Urothelium cell line (cell line): ENCODE measurements at places on chromosomes 5 and 9.
A peak's percentile ranks its signal among the peaks of the same experiment; 100 is the strongest.

GRCh38 chr9:96222132-96222531, 79.8 kb downstream of the HSD17B3 start:
- DNase-seq, result peak; percentile 33

DNA sequence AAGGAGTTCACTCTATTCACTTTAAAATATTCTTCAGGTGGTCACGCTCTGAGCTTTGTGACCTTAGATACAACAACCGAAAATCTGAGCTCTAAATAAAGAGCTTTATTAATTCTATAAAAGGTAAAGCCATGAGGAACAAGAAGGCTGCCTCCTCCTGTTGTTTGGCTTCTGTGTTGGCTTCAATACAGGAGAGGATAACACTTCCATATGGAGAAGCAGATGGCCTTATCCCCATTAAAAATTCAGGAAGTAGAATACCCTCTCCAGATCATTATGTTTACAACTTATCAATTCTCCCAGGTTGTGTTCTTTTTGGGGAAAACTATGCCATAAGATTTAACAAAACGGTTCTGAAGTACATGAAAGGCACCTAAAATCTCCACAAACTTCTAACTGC, 128.4 kb downstream of the TTC39B start:
- no peak for DNase-seq

- no peak for DNase-seq
Observed at GRCh38 chr5:29568028-29568427, 1625.5 kb upstream of the CDH6 start.

DNA sequence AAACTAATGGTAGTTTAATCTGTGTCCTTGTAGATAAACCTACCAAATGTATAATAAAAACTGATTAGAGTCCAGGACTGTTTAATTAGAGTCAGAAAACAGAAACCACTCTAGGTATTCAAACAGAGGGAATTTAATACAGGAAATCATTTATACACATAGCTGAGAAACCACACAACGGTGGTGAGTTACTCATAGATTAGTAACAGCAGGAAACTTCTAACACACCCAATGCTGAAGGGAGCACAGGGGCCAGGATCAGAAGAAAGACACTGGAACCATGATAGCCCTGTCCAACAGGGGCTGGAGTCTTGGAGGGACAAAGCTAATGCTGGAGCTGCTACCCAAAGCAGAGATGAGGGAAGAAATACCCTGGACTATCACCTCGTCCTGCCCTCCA, 321.0 kb downstream of the ACTL7B start:
- DNase-seq, result peak; percentile 73

- DNase-seq, result no peak
Observed at GRCh38 chr5:143231416-143231815, 172.1 kb downstream of the NR3C1 start.

DNA sequence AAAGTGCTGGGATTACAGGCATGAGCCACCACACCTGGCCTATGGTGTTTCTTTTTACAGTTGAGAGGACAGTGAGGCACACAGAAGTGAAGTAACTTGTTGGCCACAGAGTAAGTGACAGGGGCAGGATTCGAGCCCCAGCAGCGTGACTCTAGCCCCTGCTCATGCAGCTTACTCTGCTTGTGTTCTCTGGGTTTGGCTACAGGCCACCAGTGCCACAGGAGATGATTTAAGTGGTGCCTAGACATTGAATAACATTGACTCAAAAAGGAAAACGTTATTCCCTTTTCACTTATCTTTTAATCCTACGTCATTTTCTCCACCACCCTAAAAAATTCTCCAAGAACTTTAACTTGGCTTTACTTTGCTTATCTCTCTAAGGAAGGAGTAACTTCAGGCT, 61.4 kb downstream of the SNX24 start:
- no peak for DNase-seq

- DNase-seq, result peak; percentile 56
Observed at GRCh38 chr5:16456103-16456832, 9.3 kb downstream of the ZNF622 start.

DNA sequence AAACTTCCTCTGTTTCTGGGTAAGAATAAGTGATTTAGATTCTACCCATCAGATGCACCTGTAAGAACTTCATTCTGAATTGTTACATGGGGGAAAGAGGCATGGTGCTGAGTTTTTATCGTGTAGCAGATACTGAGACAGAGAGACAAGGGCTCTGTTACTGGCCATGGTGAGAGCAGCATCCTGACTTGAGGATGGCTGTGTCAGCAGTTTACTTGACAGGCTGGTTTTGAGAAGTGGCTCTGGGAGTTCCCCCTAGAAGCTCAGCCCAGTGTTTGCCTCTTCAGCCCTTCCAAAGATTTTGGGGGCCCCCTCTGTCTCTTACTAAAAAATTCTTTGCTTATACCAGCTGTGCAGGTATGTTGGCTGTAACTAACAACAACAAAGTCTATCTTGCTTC, 510.5 kb downstream of the LRRC70 start:
- no peak for DNase-seq

GRCh38 chr9:131097126-131097947, 1.0 kb downstream of the AIF1L start:
- DNase-seq, result no peak

GRCh38 chr9:14479163-14479560, 165.2 kb upstream of the NFIB start:
- no peak for DNase-seq

DNA sequence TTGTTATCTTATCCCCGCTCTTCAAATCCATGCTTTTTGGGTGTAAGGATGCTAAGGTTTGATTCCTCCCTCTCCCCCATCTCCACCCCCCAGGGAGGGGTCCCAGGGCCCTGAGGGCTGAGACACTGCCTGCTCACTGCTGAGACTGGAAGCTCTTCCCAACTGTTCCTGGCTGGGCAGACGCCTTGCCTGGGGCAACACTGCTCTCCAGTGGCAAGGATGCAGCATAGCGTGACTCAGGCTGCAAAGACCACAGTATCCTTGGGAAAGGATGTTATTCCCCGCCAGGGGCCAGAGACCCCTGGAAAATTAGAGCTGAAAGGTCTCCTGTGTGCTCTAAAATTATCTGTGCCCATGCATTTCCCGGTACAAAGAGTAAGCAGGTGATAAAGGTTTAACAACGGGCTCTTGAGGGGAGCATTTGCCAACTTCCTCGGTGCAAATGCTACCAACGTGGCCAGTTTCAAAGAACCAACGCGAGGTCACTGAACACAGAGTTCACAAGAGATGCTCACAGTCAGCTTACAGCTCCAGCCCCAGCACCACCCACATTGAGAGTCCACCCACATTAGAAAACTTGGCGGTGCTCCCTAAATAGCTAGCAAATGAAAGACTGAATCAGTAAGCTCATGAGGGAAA, 271.9 kb downstream of the NSG2 start:
- DNase-seq, result peak; percentile 79

GRCh38 chr5:112604732-112605630, 132.7 kb upstream of the APC start:
- no peak for DNase-seq

DNA sequence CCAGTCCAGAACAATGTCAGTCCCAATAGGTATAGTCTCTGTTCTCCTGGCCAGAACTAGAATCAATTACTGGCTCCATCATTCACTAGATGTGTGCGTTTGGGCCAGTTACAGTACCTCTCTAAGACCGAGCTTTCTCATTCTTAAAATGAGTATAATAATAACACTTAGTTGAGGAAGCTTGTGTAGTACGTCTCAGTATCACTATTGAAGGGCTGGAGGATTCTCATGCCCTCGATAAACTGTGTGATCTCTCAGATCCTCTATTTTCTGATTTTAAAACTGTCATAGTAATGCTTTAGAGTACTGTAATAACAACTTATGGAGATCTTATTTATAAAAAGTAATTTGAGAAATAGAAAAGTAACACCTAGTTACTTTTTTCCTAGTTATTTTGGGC, 50.7 kb downstream of the CDKN2A start:
- no peak for DNase-seq

DNA sequence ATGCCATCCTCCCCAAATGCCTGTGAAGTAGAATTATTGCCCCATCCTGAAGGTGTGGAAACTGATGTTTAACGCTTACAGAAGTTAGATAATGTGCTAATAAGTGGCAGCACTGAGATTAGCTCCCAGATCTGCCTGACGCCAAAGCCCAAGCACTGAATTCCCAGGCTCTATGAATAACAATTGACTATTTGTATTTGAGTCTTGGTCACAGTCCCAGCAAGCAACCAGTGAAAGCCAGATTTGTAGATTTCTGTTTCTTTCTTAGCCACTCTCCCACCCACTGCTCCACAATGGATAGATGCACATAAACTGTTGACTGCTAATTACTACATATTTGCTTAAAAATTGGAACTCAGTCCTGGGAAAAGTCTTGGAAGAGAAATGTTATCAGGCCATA, 34.4 kb downstream of the FAM240B start:
- no peak for DNase-seq
